ENCODE measurements at places on chromosomes 3 and 15.

DNA sequence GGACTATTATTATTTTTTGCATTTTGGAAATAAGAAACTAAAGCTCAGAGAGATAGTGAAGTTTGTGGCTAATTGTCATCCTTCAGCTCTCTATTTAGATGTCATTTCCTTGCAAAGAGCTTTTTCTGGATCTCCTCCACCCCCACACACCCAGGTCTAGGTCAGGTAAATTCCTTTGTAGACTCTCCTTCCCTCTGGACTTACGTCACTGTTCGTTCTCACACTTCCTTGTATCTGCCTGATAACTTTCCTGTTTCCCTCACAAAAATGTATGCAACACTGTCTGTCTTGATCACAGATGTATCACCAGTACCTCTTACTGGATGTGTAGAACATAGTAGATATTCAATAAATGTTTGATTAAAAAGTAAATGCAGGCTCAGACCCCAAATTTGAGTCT, 6.1 kb upstream of the MB21D2 start:
- DNase-seq: no peak

DNA sequence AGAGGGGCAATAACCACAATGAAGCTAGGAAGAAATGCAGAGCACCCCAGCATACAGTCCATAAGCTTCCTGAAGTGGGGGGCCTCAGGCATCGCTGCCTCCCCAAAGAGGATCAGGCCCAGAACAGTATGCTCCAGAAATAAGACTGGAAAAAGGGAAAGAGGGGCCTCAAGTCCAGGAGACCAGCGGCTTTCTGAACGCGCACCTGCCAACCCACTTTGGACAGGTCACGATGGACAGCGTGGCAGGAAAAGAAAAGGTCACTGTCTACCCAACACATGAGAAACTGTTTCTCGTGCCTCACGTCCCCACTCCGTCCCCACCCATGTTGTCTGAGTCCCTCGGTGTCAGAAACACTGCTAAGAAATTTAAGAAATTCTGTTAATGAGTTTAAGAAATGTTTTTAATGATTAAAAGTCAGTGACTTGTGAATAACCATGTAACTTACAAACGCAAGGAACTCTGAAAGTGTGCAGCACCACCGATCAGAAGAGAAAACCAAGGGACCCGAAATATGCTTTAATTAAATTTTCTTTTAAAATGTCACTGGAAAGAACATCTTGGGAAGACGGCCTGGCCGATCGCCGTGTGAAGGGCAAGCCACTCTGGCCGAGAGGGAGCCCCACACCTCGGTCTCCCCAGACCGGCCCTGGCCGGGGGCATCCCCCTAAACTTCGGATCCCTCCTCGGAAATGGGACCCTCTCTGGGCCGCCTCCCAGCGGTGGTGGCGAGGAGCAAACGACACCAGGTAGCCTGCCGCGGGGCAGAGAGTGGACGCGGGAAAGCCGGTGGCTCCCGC, 1.7 kb upstream of the PPARG start:
- DNase-seq: peak; percentile 25

- no peak for DNase-seq
Observed at GRCh38 chr3:49453621-49454020, 16.4 kb upstream of the DAG1 start.

DNA sequence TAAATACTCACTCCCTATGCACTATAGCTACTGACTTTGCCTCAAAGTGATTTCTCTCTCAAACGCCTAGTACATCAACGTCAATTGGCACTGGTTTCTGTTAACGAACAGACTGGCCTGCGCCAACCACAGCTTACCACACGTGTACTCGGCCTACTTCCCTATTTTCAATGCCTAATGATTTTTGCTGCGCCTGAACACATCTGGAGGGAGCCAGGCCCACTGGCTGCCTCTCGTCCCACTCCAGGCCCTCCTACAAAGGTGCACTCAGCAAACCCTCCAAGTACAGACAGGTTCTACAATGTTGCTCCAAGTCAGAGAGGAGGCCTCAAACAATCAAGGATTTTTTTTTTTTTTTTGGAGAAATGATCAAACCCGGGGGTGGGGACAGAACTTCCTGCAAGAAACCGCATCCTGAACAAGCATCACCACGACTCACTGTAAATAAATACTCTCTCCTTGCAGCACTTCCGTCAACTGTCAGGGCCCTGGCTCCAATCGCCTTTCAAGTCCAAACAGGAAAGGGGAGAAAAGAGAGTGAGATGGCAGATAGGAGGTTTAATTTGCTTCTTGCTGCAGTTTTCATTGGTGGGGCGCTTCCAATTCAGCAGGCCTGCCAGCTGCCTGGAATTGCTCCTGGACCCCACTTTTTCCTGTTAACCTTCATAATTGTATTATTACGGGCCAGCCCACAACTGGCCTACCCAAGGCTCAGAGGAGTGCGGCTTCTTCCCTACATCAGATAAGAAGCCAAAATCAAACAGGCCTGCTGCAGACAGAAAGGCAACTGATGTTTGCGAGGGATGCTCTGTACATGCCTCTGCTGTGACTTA, 139.3 kb downstream of the FOXP1 start:
- DNase-seq: peak; percentile 54

DNA sequence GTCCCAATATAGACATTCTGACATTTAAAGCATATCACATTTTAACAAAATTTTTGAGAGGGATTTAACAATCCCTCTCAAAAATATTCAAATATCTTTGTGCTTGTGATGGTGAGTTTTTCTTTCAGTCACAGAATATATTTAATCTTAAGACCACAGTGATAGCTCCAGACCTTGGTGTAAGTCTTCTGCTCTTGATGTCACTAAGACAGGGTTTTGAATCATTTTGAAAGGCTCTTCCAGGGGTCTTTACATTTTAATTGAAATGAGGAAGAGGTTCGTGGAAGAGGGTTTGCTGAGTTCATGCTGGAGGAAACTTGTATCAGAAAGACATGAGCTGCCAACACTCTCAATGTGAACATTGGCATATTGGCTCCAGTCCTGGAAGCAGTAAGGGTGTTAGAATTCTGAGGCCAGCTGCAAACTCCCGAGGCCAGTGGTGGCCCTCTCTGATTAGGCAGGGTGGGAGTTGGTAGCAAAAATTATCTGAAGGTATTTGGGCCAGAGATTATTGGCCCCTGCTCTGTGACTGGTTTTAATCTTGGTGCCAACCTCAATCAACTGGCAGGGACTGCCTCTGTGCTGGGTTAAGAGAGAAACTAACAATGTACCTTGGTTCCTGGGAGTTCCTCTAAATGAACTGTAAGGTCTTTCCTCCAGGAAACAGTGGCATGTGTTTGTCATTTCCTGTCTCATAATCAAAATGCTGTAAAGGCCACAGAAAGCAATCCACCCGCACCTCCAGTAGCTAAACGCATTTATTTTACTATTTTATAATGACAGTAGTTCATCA, 5.3 kb downstream of the POU1F1 start:
- no peak for DNase-seq

DNA sequence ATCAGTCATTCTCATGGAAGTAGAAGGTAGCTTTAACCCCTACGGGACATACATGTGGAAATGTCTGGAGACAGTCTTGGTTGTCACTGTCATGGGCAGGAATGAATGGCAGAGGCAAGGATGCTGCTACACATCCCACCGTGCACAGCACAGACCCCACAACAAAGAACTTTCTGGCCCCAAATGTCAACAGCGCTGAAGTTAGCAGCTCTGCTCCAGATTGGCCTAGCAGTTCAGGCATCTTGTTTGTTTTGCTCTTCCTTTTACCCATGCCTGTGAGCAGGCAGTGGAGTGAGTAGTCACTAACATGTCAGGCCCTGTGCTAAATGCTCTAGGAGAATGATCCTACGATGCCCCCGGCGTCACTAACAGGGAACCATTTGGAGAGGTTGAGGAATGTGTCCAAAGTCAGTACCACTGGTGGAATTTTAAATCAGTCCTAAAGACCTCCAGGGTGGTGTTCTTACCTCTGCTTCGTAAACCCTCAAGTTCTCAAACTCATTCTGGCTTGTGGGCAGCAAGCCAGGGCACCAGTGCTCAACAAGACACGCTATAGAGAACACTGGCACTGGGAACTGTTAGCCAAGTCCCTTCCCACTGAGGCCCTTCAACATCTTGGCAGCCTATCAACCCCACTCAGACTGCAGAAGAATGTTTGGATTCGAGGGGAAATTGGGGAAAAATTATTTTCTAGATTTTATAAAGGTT, 142.2 kb downstream of the FOXP1 start:
- no peak for DNase-seq

Data from GM10248 (cell line).